ENCODE measurements at places on chromosomes 5 and 9.

- no peak for DNase-seq
Measured at GRCh38 chr5:85512896-85513295, 1104.8 kb upstream of the COX7C start.

- no peak for DNase-seq
Measured at GRCh38 chr5:68720884-68721610, 372.8 kb upstream of the SLC30A5 start.

- no peak for DNase-seq
Measured at GRCh38 chr9:4096121-4096520, 203.7 kb downstream of the GLIS3 start.

DNA sequence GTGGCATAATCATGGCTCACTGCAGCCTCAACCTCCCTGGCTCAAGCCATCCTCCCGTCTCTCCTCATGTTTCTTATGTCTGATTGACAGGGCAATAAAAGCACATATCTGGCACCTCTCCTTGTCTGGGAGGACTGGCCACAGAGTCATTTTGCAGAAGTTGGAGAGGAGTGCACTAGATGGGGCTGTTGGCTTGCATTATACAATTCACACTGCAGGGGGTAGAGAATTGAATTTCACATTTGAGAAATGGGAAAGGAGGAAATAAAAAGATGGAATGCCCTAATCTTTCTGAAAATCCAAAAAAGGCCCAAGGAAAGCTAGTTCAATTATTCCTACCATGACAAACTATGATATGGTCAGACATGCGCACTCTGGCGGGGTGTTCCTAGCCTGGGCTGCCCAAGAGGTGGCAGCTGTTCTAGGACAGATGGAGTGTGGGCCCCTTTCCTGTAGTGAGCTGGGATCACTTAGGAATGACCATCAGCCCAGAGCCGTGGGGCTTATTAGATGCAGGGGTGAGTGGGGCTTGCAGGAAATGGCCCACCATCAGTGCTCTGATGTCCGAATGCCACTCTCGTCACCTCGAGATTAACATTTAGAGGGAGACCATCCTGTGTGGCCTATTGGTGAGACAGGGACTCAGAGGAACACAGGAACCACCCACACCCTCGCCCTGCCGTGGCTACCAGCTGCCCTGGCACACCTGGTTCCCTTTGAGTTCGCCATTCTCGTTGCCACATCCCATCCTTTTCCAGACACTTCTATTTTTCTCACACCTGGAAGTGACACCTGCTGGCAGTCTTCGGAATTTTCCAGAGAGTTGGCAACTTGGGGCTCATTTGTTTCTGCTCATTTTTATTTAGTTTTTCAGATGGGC, 21.8 kb upstream of the ANKRD18A start:
- DNase-seq = no peak

DNA sequence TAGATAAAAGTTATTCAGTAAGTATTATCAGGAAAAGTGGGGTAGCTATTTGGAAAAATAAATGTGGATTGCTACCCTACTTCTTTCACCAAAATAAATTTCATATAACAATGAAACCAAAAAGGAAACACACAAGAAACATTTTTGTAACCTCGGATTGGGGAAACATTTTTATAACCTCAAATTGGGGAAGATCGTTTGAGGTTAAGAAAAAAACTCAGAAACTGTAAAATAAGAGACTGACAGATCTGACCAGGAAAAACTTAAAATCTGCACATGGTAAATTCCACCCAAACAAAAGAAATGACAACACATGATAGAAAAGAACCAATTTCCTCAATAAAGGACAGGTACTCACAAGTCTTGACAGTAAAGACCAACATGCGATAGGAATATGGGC, 13.5 kb downstream of the EFCAB9 start:
- no peak for DNase-seq

DNA sequence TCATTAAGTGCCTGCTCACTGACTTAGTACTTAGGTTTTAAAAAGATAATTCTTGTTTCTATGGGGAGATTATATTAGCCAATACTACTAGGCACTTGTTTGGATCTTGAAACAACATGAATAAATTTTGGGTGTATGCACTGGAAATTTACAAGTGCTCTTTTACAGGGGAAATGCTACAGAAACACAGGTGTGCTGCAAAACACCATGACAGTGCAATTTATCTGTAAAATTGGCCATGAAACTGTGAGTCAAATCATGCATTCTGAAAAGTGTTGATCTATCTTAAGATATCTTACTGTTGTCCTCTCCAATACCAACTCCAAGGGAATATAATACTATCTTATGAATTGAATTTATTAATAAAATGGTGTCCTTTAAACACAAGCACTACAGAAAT, 12.1 kb upstream of the PCDHB1 start:
- no peak for DNase-seq

DNA sequence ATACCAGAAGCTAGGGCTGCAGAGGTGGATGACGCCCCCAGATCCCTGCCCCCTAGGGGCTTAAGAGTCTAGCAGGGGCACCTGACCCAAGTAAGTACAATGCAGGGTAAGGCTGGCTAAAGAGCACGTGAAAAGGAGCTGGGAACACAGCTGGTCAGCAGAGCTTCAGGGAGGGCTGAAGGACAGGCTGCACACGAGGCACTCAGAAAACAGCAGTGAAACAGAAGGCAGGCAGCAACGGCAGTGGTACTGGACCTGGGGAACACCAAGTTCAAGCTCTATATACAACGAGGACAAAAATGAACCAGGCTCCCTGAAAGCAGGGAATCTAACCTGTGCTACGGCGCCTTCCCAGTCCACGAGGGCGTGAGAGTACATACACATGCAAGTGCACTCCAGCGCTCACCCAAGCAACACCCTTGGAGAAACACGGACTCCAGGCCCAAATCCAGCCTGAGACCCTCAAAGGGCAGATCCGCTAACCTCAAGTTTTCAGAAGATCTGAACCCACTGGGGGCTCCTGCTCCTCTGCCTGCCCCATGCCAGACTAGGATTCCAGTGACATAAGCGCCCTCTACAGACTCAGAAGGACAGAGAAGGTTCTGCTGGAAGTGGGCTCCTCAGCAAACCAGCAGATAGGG, 57.4 kb downstream of the PSMB7 start:
- no peak for DNase-seq

DNA sequence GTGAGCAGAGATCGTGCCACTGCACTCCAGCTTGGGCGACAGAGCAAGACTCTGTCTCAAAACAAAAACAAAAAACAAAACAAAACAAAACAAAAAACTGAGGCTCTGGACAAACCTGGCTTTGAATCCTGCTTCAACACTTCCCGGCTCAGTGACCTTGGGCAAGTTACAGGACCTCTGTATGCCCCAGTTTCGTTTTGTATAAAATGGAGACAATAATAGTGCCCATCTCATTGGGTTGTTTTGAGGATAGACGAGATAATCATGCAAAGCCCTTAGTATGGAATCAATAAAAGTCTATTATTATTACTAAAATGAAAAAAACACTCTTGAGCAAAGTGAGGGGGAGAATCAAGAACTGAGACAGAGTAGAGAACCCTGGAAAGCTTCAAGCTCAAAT, 184.9 kb downstream of the ATP10B start:
- DNase-seq = no peak

DNA sequence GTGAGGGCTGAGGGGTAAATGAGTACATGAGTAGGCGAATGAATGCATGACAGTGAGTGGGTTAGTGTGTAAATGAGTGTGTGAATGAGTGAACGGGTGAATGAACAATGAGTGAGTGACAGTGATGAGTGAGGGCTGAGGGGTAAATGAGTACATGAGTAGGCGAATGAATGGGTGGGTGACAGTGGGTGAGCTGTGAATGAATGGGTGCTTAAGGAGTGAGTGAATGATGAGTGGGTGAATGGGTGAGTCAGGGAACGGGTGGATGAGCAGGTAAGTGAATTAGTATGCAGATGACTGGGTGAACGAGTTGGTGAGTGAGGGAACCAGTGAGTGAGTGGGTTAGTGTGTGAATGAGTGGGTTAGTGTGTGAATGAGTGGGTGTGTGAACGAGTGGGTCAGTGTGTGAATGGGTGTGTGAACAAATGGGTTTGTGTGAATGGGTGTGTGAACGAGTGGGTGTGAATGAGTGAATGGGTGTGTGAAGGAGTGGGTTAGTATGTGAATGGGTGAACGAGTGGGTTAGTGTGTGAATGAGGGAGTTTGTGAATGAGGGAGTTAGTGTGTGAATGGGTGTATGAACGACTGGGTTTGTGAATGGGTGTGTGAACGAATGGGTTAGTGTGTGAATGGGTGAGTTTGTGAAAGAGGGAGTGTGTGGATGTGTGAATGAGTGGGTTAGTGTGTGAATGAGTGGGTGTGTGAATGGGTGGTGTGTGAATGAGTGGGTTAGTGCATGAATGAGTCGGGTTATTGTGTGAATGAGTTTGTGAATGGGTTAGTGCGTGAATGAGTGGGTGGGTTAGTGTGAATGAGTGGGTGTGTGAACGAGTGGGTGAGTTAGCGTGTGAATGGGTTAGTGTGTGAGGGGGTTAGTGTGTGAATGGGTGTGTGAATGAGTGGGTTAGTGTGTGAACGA, 32.9 kb downstream of the NKD2 start:
- DNase-seq = no peak
